CD4-positive, alpha-beta memory T cell (primary cell): ENCODE measurements at places on chromosomes 3 and 15. TPM values are rescaled to one million over a fixed set of nuclear protein-coding genes. Genes with fewer than 3 reads are reported as not detected.

The FBXL2 gene
- polyA plus RNA-seq = 0.29 TPM

The EPB42 gene
- not detected for polyA plus RNA-seq

The C3orf80 gene
- not detected for polyA plus RNA-seq

The PCOLCE2 gene
- polyA plus RNA-seq = not detected

The LEKR1 gene
- polyA plus RNA-seq = 0.53 TPM

The RHO gene
- not detected for polyA plus RNA-seq

The KBTBD8 gene
- 1.6 TPM for polyA plus RNA-seq

The FEZF2 gene
- not detected for polyA plus RNA-seq

The ACTRT3 gene
- polyA plus RNA-seq = not detected

The SKIC8 gene
- 77.7 TPM for polyA plus RNA-seq

The BLOC1S6 gene
- polyA plus RNA-seq = 40.7 TPM

The AQP9 gene
- polyA plus RNA-seq = not detected

The RYK gene
- 4.8 TPM for polyA plus RNA-seq

The CHRD gene
- polyA plus RNA-seq = not detected

The BFSP2 gene
- polyA plus RNA-seq = 0.86 TPM

The CNTN6 gene
- polyA plus RNA-seq = not detected

The GOLGA6D gene
- not detected for polyA plus RNA-seq

The COL6A5 gene
- not detected for polyA plus RNA-seq

The PCSK6 gene
- polyA plus RNA-seq = 0.24 TPM

The GCSAM gene
- polyA plus RNA-seq = 41.2 TPM
